Mesenchymal stem cell (in vitro differentiated cells and primary cell): ENCODE measurements at places on chromosomes 2 and 18.

DNA sequence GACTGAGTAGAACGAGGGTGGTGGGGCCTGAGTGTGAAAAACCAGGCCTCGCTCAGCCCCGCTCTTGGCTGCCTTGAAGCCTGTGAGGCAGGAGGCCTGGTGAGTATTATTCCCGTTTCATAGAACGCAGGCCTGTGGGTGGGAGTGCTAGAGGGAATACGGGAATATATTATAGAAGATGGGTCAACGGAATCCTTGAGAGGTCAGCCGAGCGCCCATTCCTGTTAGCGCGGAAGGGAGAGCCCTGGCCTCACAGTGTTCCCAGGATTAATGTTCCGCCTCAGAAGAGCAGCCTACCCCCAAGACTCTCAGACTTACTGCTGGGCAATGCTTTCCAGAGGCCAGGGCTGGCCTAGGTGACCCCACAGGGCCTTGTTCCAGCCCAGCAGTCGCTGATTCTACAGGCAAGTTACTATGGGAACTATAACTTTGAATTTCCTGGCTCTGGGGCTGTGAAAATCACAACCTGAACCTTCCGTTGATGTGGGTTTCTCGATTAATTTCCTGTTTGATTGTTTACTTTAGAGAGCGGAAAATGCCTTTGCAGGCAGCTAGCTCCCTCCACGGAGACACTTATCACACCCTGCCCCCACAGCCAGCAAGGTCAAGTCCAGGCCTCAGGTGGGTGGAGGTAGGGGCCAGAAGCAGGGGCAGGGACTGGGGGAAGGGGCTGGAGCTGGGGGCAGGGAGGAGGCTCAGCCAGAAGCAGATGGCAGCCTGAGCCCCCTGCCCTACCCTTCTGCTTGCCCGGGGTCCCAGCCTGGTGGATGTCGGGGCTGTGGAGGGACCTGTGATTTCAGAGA lies 108.3 kb downstream of the SMAD7 start:
- peaks cover 11% of the 10 kb centered on the region for H3K36me3 ChIP-seq
- H3K4me1 ChIP-seq = peaks cover 53% of the 10 kb centered on the region
- DNase-seq = peak; percentile 75
- no peak overlapping the region for H3K4me3 ChIP-seq
- H3K27me3 ChIP-seq = no peaks in the 10 kb centered on the region

DNA sequence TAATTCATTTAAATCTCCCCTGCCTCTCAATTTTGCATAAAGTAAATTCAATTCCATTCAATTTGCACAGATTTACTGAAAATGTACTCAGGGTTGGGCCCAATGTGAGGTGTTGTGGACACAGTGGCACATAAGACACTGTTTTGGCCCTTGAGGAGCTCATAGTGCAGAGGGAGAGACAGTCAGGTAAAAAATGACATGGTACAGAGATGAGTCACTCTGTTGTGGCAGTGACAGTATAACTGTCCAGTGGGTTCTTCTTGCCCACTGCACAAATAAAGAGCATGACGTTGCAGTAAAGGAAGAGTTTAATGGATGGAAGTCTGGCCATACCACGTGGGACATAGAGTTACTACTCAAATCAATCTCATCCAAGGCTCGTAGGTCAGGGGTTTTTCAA lies 400.3 kb upstream of the TRIB2 start:
- DNase-seq = no peak
- no peaks in the 10 kb centered on the region for H3K36me3 ChIP-seq
- H3K4me1 ChIP-seq = peaks cover 14% of the 10 kb centered on the region
- H3K27ac ChIP-seq = no peak overlapping the region
- no peak overlapping the region for H3K4me3 ChIP-seq

DNA sequence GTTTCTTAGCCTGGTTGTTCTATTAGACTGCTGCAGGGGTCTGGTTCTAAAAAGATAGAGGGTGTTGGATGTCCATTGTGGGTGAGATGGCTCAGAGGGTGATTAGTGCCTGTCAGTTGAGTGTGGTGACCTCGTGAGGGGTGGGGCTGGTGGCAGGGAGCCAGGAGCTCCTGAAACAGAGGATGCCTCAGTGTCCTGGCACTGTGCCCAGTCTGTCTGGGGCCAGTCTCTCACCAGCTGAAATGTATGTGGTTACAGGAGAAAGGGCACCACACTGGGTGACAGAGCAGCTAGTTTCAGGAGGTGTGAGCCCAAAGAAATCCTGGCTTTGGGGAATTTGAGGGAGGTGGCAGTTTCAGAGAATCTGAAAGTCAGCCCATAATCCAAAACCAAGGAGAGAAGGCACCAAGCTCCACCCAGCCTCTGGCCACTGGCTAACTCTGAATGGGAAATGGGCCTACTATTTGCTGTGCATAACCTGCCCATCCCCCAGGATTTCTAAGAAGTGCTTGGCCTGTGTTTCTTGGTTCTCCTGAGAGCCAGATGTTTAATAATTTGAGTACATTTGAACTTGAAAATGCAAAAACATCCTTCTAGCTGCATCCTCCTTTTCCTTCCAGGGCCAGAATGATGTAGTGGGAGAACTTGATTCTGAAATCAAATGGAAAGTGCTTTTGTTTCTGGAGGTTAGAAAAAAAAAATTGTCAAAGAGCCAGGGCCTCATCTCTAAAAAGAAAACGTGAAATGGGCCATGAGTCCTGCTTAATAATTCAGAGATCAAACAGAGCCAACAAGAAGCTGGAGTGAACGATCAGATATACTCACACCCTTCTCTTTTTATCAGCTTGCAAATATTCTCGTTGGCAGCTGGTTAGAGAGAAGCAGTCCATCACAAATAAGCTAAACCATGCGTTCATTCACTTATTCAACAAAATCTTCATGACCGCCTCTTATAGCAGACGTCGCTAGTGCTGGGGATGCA lies 92.3 kb downstream of the B3GNT2 start:
- no peaks in the 10 kb centered on the region for H3K36me3 ChIP-seq
- H3K4me1 ChIP-seq = peaks cover 16% of the 10 kb centered on the region
- H3K4me3 ChIP-seq = no peak overlapping the region
- no peak overlapping the region for H3K27ac ChIP-seq
- peak; percentile 22 for DNase-seq

- no peaks in the 10 kb centered on the region for H3K27me3 ChIP-seq
- DNase-seq = no peak
- H3K4me3 ChIP-seq = no peak overlapping the region
- no peak overlapping the region for H3K27ac ChIP-seq
- peaks cover 2% of the 10 kb centered on the region for H3K4me1 ChIP-seq
These were observed 223.3 kb downstream of the MTX2 start for GRCh38 chr2:176492583-176492982.

DNA sequence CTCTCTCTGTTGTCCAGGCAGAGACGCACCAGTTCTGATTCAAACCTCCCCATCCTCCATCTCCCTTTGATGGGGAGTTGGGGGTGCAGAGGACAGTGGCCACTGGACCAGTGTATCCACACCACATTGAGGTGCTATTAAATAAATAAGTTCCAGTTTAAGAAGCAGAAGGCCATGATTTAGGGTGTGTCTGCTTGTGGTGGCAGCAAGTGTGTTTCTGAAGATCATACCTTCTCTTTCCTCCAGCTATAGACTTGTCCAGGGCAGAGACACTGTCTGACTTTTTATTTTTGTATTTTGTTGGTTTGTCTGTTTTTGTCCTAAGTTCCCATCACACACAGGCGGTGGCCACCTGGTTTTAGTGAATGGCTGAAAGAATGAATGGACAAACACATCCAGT lies 16.5 kb upstream of the INO80C start:
- DNase-seq = no peak
- H3K27ac ChIP-seq = peak overlapping the region; percentile 99
- no peaks in the 10 kb centered on the region for H3K36me3 ChIP-seq
- H3K4me3 ChIP-seq = no peak overlapping the region
- H3K27me3 ChIP-seq = no peaks in the 10 kb centered on the region

DNA sequence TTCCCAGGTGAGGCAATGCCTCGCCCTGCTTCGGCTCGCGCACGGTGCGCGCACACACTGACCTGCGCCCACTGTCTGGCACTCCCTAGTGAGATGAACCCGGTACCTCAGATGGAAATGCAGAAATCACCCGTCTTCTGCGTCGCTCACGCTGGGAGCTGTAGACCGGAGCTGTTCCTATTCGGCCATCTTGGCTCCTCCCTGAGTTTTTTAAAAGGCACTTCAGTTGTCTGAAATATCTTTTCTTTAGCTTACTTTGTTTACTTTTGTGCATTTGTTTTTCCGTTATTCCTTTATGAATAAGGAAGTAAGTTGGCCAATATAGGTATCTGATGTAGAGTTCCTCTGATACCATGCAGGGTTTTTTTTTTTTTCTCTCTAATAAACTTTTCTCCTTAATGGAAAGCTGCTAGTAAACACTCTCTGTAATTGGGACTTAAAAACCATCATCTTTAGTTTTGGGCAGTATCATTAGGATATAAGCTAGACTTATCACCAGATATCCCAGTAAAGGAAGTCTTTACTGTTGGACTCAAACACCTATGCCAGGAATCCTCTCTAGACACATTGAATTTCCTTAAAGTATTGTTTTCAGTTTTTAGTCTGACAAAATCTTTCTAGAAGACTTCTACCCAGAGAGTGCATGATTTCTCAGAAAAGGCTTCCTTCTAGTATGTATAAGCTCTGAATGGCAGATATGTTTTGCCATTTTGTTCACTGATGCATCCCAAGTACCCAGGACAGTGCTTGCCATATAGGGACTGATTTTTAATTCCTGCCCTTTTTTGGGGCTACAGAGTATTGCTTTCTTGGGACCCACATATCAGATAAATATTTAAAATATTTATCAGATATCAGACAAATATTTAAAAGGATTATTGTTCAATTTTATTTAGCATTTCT lies 35.8 kb upstream of the DYSF start:
- H3K4me1 ChIP-seq = no peaks in the 10 kb centered on the region
- H3K36me3 ChIP-seq = no peaks in the 10 kb centered on the region
- peak overlapping the region; percentile 29 for H3K27ac ChIP-seq

- peak overlapping the region; percentile 37 for H3K27ac ChIP-seq
- peaks cover 82% of the 10 kb centered on the region for H3K36me3 ChIP-seq
- peaks cover 11% of the 10 kb centered on the region for H3K4me1 ChIP-seq
- no peak for DNase-seq
- no peak overlapping the region for H3K4me3 ChIP-seq
- no peaks in the 10 kb centered on the region for H3K27me3 ChIP-seq
These were observed 36.9 kb downstream of the FAM168B start for GRCh38 chr2:131056204-131056931.

DNA sequence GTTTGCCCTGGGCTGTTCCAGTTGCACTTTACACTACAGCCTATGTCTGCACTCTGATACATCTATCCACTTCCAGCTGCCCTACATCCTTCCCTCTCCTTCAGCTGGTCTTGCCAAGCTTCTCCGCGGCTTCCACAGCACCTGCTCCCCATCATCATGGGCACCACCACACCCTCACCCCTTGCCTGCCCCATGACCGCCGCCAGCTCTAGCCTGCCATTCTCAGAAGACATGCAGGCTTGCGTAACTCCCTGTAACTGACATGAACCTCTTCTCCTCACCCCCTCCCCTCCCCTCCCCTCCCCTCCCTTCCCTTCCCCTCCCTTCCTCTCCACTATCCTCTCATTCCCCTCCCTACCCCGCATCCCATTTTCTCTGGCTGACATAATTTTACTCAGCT lies 46.0 kb downstream of the PAX8 start:
- no peaks in the 10 kb centered on the region for H3K27me3 ChIP-seq
- H3K27ac ChIP-seq = peak overlapping the region; percentile 7
- DNase-seq = no peak

DNA sequence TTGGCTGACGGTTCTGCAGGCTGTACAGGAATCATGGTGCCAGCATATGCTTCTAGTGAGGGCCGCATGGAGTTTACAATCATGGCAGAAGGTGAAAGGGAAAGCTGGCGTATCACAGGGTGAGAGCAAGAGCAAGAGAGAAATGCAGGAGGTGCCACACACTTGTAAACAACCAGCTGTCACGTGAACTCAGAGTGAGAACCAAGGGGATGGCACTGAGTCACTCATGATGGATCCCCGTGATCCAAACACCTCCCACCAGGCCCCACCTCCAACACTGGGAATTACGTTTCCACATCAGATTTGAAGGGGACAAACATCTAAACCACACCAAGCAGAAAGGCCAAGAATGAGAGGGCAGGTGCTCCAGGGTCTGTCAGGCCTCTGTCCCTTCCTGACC lies 185.0 kb upstream of the PID1 start:
- H3K4me3 ChIP-seq = no peak overlapping the region
- DNase-seq = no peak
- H3K27me3 ChIP-seq = no peaks in the 10 kb centered on the region
- no peaks in the 10 kb centered on the region for H3K36me3 ChIP-seq
- peaks cover 2% of the 10 kb centered on the region for H3K4me1 ChIP-seq

- no peak overlapping the region for H3K4me3 ChIP-seq
- no peaks in the 10 kb centered on the region for H3K27me3 ChIP-seq
- H3K4me1 ChIP-seq = no peaks in the 10 kb centered on the region
- DNase-seq = no peak
These were observed 228.3 kb downstream of the ZNF521 start for GRCh38 chr18:25123438-25124232.

DNA sequence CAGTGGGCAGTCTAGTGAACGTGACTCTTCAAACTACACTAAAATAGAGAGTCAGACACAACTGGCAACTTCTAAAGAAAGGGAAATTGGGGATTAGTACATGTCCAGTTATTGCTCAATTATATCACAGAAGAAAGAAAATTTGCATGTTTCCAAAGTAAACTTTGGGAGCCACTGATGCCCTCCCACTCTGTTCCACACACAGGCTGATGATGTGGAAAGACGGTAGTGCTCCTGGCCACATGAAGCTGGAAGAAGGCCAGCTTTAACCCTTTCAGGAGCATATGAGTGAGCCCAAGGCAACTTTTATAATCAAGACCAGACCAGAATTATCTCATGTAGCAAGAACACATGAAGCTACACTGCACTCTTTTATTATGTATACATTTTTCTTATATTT lies 141.0 kb downstream of the NR4A2 start:
- peak; percentile 19 for DNase-seq
- H3K4me3 ChIP-seq = no peak overlapping the region
- no peaks in the 10 kb centered on the region for H3K27me3 ChIP-seq
- no peaks in the 10 kb centered on the region for H3K36me3 ChIP-seq

GRCh38 chr18:27214831-27215230 lies 29.7 kb upstream of the CHST9 start:
- no peaks in the 10 kb centered on the region for H3K27me3 ChIP-seq
- no peaks in the 10 kb centered on the region for H3K4me1 ChIP-seq
- H3K36me3 ChIP-seq = no peaks in the 10 kb centered on the region
- H3K4me3 ChIP-seq = no peak overlapping the region

DNA sequence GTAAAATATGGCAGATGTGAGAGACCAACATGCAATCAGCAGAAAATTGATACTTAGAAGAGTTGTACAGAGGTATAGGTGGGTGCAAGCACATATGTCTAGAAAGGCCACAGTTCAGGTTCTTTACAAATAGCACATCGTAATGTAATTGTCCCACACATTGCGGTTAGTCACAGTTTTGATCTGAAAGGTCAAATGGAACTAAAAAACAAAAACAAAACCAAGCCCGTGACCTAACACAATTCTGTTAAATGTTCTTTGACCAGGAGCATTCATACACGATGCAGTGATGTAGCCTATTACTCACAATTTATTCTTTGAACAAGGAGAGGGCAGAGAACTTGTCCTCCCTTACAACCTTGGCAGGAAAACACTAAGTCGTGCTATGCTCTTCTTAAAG lies 108.9 kb upstream of the MAP4K3 start:
- no peaks in the 10 kb centered on the region for H3K36me3 ChIP-seq
- no peak overlapping the region for H3K27ac ChIP-seq
- no peak for DNase-seq
- no peak overlapping the region for H3K4me3 ChIP-seq

GRCh38 chr2:31896293-31896692 lies 114.5 kb downstream of the MEMO1 start:
- H3K27me3 ChIP-seq = no peaks in the 10 kb centered on the region
- no peak for DNase-seq
- H3K4me3 ChIP-seq = no peak overlapping the region

GRCh38 chr2:3470856-3471737 lies 48.2 kb downstream of the ADI1 start:
- H3K4me1 ChIP-seq = peaks cover 22% of the 10 kb centered on the region
- no peak for DNase-seq
- H3K27me3 ChIP-seq = no peaks in the 10 kb centered on the region
- no peak overlapping the region for H3K4me3 ChIP-seq
